ENCODE measurements at places on chromosomes 7 and 10.
A peak's percentile ranks its signal among the peaks of the same experiment; 100 is the strongest.

- DNase-seq: no peak
Measured at GRCh38 chr10:97134110-97134509, 51.6 kb downstream of the SLIT1 start.

DNA sequence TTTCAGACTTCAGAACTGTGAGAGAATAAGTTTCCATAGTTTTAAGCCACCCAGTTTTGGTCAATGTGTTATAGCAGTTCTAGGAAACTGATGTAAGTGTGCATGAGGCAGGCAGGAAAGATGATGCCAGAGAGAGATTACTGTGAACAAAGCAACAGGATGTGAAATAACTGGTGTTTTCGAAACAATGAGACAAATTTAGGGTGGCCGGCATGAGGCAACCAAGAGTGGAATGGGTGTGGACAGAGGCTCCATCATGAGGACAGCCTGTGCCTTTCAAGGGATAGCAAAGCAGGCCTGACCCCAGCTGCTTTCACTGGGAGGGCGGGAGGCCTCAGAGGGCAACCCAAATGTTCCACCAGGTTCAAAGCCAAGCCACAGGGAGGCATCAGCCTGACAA, 67.3 kb upstream of the UCN3 start:
- DNase-seq: no peak

- DNase-seq: no peak
Measured at GRCh38 chr7:26858241-26858715, 6.1 kb downstream of the SKAP2 start.

DNA sequence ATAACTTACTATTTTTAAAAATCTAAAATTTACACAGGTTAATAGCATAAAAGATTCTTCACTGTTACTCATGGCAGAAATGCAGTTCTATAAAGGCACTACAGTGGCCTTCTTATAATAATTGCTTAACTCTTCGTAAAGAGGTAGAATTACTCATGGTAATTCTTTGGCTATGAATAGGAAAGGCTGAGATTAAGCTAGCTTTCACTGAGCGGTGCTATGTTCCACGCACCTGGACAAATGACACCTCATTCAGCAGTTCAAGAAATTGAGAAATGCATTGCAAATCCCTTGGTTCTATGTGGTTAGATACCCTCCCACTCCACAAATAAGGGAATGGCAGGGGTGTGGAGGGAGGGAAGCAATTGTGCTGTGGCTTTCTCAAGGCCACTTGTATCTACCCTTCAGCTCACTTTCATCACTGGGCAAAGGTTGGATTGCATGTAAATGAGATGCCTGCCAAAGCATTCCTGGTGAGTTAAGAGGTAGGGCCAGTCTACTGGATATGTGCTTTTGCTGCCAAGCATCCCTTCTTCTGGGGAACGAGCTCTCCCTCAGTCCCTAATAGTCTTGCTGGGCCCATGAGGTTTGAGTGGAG, 210.9 kb downstream of the TEX36 start:
- DNase-seq: no peak

- DNase-seq: no peak
Measured at GRCh38 chr10:18010050-18010449, 58.3 kb downstream of the SLC39A12 start.

- DNase-seq: peak; percentile 30
Measured at GRCh38 chr7:148883266-148884048, 634 bp downstream of the EZH2 start.

DNA sequence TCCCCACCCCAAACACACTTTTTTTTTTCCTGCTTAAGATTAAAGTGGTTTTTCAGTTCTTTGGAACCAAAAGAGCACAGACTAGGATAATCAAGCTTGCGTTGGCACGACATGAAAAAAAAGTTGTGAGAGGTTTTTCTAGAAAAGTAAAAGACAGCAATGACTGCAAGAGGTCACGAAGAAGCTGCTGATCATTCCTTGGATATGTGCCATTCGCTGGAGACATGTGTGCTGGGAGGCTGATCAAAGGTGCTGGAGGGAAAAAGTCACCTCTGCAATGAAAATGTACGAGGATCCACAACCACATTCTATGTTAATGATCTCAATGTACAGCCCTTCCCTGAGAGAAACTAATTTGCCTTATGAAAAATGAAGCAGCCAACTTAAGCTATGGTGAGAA, 5.4 kb downstream of the AKR1B1 start:
- DNase-seq: no peak

Measured in activated naive CD4-positive, alpha-beta T cell (primary cell).